ENCODE measurements at places on chromosomes 1 and 21.

- DNase-seq, result no peak
These were observed 126.3 kb upstream of the TMPRSS2 start for GRCh38 chr21:41634211-41634694.

- no peak for DNase-seq
These were observed 2.3 kb upstream of the MAP3K6 start for GRCh38 chr1:27368869-27369582.

DNA sequence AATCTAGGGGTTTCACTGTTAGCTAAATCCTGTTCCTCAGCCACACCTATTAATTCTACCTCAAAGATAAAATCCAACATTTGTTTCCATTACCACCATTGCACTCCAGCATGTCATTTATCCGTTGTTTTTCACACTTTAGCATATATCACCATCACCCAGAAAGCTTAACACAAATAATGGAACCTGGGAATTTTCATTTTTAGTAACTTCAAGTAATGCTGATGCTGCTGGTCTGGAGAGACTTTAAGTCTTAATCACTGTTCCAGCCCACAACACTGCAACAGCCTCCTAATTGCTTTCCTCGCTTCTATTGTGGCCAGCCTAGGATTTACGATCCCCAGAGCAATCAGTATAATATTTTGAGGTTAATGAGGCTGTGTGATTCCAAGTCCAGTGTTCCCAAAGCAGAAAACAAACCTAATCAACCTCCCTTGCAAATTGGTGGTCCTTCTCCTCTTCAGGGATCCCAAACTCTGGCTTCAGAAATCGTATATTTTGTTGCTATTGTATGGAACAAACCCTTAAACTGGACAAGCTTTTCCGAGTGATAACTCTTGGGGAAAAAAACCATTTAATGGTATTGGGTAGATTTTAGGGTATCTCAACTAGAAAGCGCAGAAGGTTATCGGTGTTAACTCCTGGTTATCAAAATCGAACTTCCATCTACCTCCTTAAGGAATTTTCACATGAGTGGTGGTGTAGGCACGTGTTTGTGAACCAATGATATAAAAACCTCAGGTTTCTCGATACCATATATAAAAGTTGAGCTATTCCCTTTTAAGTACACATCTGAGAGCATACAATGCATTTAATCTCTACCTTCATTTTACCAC is 50.0 kb upstream of the BOLA1 start:
- DNase-seq, result no peak

- DNase-seq, result no peak
These were observed 37.6 kb upstream of the CLSTN1 start for GRCh38 chr1:9861360-9861759.

DNA sequence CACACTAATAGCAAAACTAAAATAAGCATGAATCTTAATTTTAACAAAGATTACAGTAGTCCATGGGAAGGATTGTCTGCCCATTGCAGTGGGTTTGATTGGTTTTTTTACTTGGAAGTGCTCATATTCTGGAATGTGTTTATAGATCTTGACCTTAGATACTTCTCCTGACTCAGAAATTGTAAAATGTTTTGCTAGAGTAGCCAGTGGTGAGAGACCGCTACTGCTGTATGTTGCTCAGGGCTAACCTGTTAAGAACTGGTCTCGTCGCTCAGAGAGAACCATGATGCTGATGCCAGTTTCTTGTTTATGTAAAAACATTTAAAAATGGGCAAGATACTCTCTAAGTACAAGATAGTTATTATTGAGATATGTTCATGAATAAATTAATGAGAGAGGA is 99.9 kb downstream of the ROR1 start:
- no peak for DNase-seq

DNA sequence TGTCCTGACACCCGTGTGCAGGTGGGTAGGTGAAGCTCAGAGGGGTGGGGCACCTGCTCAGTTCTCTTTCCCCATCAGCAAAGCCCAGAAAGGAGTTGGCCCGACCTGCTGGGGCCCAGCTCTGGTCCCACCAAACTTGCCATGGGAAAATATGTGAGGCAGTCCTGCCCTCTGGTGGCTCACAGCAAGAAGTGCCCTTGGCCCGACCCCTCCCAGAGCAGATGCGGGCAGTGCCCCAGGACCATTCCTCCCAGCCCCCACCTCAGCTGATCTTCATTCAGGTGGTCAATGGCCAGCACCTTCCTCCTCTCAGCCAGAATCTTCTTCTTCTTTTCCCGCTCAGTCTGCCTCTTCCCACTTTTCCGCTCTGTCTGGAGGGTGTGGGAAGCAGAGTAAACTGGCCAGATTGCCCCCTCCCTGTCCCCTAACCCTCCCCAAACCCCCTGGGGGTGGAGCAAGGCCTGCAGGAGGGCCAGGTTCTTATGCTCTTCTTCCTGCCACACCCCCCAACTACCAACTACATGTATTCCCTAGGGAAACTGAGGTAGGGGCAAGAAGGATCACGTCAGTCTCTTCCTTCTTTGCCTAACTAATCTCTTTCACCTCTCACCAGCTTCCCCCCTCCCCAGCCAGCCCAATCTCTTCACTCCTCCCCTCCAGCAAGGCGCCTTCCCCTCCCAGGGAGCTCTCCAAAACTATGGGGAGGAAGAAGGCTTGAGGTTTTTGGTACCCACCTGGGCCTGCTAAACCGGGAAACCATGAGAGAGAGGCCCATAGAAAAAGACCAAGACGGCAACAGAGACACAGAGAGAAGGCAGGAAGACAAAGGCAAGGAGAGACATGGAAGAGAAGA is 15.6 kb downstream of the TNNT2 start:
- DNase-seq, result no peak

GRCh38 chr1:237717106-237717505 is 173.6 kb downstream of the ZP4 start:
- DNase-seq, result no peak

GRCh38 chr1:31423418-31423947 is 10.5 kb downstream of the SERINC2 start:
- no peak for DNase-seq

DNA sequence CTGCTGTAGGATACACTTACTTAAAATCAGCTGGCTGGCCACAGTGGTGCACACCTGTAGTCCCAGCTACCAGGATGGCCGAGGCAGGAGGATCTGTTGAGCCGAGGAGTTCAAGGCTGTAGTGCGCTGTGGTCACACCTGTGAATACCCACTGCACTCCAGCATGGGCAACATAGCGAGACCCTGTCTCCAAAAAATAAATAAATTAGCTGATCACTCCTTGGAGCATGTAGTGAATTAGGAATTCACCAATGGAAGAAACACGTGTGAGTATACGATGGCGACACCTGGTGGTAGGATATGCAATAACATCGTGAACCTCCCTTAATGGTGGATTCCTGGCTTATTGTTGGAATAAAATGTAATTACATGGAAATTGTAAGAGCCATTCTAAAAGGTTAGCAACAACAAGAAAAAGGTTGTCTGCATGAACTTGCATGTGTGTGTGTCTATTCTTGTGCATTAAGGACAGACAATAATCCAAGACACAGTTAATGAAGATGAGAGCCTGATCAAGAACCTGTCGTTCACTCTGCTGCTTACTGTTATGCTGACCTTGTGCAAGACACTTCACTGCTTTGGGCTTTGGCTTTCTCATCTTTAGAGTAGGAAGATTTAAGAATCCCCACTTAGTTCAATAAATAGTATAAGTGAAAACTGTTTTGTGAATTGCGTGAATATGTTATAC is 38.6 kb upstream of the COX20 start:
- DNase-seq, result peak; percentile 44

DNA sequence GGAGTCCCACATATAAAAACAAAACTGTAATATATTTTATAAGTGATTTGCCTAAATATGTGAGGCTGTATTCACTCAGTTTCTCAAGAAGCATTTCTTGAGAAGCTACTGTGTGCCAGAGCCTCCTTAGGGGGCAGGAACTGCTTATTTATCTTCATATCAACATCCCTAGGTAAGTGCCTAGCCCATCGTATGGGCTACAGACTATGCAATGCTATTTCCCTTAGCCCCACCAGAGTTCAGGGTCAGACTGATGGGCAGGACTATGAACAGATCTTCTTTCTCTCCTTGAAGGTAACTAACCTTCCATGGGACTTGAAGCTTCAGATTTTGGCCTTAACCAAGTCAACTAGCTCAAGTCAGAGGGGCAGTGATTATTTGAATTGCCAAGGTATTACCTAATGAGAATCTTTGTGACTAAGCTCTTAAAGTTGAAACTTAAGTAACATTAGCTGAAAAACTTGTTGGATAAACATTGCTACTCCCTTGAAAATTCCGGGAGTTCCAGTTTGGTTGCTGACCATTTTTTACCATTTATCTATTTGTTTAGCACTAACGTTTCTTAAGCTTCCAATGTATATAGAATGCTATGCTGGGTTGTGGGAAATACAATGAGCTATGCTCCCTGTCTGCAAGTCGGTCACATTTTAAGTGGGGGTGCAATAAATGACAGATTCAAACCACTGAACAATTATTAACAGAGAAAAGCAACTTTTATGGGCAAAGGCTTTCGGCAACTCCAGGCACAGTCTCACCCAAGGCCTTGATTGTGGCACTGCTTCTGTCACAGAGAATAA is 85.2 kb downstream of the GPR88 start:
- DNase-seq, result no peak

DNA sequence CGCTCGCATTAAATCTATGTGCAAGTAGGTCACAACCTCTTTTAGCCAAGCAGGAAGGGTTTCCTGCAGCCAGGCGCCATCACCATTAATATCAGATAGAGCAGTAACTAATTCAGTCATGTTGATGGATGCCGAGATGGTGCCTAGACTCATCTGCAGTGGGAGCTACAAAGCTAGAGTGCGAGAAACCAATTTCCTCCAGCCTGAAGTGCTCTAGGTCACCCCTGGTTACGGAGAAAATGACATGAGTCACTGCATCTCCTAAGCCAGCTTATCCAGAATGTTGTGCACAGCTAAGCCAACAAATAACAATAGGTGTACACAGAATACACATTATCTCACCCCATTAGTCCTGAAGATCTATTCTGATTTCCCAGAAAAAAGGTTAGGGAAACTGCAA is 36.0 kb downstream of the OVAAL start:
- no peak for DNase-seq

- DNase-seq, result no peak
These were observed 461.0 kb upstream of the NFIA start for GRCh38 chr1:60621368-60621851.

- DNase-seq, result no peak
These were observed 954 bp downstream of the WNT2B start for GRCh38 chr1:112509660-112510178.

All from CD4-positive, alpha-beta T cell (primary cell).